ENCODE measurements at places on chromosomes 7 and 10.
A peak's percentile ranks its signal among the peaks of the same experiment; 100 is the strongest.

DNA sequence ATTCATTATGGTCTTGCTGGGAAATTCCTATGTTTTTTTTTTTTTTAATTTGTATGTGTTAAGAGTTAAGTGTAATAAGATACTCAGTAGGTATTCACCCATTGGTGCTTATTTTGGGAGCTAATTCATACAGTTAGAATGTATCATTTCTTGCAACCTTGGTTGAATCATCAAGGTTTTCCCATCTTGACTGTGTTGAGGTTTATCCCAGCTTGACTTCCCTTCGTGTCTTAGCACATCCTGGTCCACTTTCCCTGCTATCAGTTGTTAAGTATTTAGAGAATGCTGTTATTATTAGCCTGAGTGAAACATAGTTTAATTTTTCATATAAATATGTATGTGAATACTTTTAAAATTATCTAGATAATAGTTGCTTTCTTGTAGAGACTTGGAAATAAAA is 20.8 kb downstream of the RALA start:
- no peak for DNase-seq

DNA sequence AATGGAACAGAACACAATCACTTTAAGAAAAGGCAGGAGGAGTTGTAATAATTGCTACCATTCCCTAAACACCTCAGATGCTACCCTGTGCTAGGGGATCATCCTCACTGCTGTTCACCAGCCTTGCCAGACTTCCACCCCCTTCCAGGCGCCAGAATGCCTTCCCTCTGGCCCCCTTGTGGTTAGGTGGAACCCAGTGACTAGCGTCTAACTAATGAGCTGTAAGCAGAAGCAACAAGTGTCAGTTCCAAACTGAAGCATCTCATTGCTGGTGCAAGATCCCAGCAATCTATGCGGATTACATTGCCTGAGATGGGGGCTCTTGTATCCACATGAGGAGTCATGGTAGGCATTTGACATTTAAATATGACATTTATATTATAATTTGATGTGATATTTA is 86.6 kb downstream of the FRMD4A start:
- DNase-seq, result no peak

DNA sequence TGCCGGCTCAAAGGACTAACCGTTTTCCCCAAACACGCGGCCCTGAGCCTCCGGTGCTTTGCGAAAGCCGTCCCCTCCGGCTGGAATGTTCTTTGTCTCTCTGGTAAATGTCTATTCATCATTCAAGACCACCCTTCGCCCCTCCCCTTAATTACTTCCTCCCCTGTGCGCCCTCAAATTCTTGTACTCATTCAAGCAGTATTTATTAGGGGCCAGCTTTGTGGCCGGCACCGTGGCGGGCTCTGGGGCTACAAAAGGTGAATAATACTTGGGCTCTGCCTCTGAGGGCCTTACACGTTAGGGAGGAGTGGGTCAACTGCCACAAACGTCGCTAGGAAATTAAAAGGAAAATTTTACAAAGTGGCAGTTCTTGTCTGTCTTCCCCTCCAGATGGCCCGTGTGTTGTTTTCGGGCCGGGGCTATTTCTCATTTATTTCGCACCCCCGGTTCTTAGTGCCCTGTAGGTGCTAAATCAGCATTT is 1.5 kb upstream of the MEST start:
- no peak for DNase-seq

DNA sequence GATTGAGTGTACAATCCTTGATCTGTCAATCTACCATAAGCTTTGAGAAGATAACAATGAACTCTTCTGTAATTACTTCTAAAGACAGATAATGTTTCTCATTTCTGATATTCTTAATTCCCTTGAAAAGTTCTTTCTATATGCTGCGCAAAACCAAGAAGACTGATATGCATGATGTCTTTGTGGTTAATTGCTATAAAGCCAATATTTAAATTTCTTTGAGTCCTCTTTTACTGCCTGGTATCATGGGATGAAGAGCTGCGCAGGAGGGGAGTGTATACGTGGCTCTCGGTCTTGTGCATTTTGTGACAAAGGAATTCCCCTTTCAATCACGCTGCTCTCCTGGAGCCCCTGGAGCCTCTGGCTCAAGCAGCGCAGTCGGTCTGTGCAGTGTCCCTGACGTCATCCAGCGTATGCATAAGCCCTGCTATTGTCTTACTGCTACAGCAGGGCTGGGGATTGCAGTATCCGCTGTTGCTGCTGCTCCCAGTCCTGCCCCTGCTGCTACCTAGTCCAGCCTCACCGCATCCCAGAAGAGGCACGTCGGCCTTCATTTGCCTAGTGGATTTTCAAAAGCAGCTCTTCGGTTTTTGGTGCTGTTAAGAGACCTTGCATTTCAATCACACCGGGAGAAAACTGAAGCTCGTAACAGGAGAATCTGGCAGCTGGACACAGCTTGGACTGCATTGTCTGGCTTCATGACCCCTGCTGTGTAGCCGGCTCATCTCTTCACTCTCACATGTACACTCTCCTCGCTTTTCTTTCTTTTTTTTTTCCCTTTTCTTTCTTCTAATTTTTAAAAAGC is 66.7 kb downstream of the ST7 start:
- DNase-seq, result peak; percentile 88

DNA sequence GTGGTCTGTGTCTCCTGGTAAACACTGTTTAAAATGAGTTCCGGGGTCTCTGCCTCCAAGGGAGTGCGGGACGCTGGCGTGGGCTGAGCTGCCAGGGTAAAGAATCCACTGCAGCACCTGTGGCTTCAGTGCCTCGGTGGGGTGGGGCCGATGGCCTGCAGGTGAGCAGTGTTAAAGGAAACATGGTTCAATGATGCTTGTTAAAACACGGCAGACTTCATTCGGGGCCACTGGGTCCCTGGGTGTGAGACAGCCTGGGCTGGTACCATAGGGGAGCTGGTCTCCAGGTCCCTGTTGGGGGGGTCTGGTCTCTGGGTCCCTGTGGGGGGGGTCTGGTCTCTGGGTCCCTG is 24.9 kb upstream of the KNDC1 start:
- DNase-seq, result no peak

- DNase-seq, result no peak
Measured at GRCh38 chr7:32921896-32922295, 30.3 kb upstream of the KBTBD2 start.

DNA sequence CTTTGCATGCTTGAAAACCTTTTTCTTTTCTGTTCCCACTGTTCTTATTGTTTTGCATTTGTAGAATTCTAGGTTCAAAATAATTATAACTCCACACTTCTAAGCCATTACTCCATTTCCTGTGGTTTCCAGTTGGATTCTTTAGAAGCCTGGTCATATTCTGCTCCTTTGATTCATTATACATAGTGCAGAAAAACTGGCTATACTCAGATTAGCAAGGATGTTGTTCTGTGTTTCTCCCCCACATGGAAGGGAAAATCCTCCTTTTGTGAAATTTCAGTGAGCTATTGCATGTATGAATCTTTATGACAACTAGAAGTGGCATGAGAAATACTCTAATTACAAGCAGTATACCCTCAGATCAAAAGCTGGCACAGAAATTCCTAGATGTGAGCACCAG is 79.5 kb downstream of the SLC13A1 start:
- DNase-seq, result no peak

DNA sequence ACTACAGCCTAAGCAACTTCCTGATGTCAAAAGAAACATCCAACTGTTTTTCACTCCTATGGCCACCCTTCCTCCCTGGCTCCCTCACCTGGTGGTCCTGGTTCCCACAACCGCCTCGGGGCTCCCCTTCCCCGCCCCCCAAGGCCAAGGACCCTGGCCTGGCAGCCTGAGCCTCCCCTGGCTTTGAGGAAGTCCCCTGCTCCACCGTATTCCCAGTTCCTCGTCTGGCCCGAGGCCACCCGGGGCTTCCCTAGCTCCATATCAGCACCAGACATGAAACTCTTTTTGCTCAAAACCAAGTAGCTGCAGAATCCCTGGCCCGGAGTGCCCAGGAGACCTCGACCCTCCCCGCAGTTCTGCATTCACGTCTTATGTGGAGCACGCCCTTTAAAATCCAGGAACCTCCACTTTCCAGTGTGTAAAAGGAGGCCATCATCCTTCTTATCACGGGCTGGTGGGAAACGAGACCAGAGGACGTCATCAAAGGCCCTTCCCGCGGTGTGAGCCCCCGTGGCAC is 82.9 kb downstream of the PRKAG2 start:
- DNase-seq, result no peak

GRCh38 chr7:95867309-95867708 is 95.0 kb downstream of the DYNC1I1 start:
- no peak for DNase-seq

DNA sequence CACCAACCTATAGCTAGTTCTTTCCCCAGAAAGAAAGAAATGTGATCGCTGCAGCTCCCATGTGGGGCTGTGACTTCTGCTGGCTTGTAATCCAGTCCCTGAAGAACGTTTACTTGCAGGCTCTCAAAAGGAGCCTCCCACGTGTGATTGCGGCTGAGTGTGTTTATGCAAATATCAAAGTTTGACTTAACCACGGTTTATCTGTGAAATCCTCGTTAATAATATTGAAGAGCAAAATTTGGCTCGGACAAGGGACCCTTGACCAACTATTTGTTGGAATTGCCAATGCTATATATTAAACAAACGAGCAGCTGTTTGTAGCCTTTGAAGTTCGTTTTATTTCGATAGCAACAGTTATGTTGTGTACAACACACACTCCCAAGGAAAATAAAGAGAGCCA is 470.1 kb upstream of the NRP1 start:
- DNase-seq, result no peak

DNA sequence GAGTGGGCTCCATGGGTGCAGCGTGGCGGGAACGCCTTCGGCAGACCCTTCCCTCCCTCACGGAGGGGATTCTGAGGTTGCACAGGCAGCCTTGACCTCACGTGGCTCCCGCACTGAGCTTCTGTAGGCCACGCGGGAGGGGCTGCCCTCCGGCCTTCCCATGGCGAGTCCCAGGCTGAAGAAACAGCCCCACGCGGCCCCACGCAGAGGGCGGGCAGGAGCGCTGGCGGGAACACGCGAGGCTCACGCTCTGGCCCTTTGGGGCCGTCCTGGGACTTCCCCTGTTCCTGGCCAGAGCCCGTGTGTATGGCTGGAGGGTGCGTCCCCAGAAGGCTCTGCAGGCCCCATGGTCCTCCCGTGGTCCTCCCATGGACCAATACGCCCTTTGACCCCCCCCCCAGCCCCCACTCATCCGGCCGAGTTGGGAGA is 21.7 kb upstream of the NKX6-2 start:
- DNase-seq, result no peak

DNA sequence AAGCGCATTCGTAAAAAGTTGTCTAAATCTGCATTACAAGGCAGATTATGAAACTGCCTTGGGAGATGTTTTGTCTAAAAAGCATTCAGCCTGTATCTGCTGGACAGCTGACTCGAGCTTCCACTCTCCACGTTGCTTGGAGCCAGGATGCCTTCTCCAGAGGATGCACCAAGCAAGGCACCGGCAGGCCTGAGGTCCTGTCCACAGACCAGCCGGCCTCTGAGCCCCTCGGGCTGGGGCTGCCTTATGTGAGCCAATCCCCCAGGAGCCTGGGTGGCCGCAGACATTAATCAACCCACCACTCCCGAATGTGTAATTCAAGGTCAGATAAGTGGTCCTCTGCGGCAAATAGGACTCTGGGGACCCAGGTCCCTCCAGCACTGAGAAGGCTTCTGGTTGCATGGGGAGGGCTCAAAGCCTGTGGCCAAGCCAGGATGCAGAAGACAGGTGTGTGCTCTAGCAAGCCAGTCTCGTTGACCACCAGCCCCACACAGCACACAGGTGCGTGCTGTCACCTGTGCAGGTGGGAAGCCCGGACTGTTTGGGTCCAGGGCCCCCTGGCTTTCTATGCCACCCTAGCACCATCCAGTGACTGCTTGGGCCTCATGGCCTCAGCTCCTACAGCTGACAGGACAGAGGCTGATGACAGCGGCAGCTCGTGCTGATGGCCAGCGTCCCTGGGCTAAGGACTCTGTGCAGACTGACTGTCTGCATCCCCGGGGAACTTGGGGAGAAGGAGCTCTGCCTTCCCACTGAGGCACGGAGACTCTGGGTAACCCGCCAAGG is 4.8 kb upstream of the RET start:
- DNase-seq, result no peak

DNA sequence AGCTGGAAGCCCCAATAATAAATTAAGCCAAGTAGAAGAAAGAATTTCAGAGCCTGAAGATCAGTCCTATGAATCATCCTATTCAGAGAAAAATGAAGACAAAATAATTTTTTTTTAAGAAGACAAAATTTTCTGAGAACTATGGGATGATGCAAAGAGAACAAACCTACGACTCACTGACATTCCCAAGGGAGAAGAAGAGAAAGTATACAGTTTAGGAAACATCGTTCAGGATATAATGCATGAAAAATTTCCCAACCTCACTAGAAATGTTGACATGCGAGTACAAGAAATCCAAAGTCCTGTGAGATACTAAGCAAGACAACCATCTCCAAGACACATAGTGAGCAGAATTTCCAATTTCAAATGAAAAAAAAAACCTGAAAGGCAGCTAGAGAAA is 150.5 kb downstream of the THSD7A start:
- no peak for DNase-seq

Measured in midbrain (tissue), 1 donor.